ENCODE measurements at places on chromosomes 12 and 14.
A peak's percentile ranks its signal among the peaks of the same experiment; 100 is the strongest.

DNA sequence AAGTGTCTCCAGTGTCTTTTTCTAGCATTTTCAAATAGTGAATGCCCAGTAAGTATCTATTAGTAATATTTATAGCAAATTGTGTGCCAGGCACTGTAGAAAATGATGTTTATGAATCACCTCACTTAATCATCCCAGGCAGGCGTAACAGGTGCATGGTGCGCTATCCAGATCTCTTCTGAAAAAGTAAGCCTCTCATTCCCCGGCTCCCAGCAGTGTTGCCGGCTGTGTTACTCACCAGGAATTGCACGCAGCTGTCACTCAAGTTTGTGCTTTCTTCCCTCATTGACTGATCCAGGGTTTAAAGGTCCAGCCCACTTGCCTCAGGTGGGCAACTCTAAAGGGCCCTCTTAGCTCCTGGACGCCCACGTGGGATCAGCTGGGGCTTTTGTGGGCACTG lies 173.8 kb upstream of the RASSF8 start:
- no peak for DNase-seq

DNA sequence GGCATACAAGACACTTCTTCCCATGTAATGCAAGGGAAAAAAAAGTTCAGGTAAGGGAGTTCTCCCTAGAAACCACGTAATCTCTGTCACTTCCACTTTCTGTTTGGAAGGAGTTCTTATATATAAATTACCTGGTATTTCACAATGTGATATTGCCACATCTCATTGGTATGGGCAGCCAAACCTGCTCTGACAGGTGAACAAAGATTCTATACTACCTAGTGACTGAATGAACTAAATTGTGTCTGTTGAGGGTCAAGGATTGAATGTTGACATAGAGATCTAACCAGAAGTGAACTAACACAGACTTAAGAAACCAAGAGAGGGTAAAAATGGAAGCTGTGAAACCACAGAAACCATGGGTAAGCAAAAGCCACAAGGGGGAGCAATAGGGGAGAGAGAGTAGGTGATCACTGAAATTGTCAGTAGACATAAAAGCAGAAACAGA lies 161.3 kb downstream of the RPL10L start:
- DNase-seq, result no peak

- DNase-seq, result no peak
Observed at GRCh38 chr12:19453961-19454360, 14.7 kb downstream of the AEBP2 start.

- no peak for DNase-seq
Observed at GRCh38 chr12:115273456-115273855, 589.5 kb upstream of the TBX3 start.

DNA sequence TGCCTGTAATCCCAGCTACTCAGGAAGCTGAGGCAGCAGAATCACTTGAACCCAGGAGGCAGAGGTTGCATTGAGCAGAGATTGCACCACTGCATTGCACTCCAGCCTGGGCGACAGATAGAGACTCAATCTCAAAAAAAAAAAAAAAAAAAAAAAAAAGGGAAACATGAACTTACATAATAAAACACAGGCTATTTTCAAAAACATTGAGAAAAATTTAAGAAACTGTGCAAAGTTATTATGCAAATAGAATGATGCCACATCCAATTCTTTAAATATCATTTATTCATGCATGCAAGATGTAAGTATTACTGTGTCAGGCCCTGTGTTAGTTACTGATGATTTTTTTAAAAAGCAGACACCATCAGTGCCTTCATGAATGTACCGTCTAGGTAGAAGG lies 20.0 kb upstream of the SLC16A7 start:
- DNase-seq, result no peak

DNA sequence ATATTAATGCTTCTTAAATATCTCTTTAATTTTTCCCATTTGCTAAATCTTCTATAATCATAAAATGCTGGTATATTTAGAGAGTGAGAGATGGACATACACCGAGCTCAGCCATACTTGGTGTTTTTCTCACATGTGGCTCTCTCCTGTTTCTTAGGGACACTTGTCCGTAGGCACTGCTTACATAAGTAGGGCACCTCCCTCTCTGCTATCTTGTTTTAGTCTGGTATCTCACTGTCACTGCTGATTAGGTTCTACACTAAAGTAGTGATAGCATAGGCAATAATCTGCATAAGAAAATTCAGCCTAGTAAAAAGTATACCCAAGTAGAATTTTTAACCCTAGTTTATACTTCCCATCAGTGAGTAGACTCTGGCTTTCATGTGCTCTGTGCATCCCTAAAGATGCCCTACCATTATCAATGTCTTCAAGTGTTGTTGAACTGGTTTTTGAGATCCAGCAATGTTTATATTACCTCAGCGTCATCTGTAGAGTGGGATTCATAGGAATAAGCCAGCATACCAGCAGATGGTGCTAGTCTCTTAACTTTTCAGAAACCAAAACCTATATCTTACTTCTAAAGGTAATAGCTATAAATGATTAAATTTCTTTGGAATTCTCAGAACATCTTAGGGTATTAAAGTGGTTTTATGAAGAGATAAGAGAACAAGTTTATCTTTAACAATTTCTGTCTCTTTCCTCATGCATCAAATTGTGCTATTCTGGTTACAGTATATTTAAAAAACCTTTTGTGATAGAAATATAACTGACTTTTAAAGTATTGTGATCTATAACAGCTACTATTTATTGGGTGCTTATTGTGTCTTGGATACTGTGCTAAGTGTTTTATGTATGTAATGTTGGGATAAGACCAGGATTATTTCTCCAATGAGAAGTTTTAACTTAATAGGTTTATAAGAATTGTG lies 32.9 kb downstream of the ARID2 start:
- peak; percentile 38 for DNase-seq

- DNase-seq, result no peak
Observed at GRCh38 chr12:66698558-66698957, 19.7 kb upstream of the GRIP1 start.

DNA sequence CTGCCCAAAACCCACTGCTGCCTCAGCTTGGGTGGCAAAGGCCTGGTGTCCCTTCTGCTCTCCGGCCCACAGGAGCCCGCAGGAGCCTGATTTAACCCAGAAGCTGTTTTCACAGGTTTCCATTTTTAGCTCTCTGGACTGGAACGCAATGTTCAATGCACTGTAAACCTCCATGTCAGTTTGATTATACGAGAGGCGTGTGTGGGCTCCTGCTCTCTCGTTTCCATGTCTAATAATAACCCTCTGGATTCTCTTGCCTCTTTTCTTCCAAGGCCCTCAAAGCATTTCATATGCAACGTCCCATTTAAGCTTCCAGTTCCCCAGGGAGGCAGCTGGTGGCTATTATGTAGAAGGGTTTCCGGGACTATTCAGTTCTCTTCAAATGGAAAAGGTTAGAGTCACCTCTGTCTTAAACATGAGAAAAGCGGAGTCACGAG lies 161.1 kb downstream of the SUDS3 start:
- no peak for DNase-seq

GRCh38 chr14:103313704-103314103 lies 20.3 kb upstream of the EIF5 start:
- no peak for DNase-seq

- peak; percentile 78 for DNase-seq
Observed at GRCh38 chr14:35365130-35366055, 39.2 kb downstream of the NFKBIA start.

- no peak for DNase-seq
Observed at GRCh38 chr12:20259786-20260185, 108.6 kb upstream of the PDE3A start.

GRCh38 chr12:87217491-87217890 lies 811.7 kb downstream of the C12orf50 start:
- no peak for DNase-seq

- no peak for DNase-seq
Observed at GRCh38 chr14:96934638-96935330, 137.6 kb downstream of the VRK1 start.

GRCh38 chr14:78873581-78873980 lies 703.4 kb downstream of the NRXN3 start:
- no peak for DNase-seq

DNA sequence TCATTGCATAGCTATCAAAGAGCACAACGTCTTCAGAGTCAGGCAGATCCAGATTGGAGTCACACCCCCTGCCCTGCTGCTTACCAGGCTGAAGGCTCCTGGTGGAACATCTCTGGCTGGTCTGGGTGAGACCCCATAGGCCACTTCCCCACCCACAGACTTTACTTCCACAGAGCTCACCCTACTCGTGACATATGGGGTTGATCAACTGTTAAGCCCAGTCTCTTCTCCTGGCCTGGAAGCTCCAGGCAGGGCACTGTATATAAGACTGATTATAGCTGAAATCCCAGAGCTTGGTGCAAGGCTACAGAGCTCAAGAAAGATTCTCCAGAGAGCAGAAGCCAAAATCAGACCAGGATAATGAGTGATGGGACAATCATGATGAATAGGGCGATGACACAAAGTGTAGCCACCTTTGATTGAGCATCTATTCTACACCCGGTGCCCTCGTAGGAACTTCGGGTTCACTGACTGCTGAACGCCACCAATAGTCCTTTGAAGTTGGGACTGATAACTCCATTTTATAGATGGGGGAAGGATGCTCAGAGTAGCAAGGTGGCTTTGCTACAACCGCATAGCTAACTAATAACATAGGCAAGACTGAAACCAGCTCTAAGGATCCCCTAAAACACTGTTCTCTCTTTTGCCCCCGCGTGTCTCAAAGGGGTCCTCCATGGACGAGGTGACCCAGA lies 287.8 kb downstream of the BCL11B start:
- no peak for DNase-seq

- DNase-seq, result no peak
Observed at GRCh38 chr12:111260732-111261131, 108.2 kb downstream of the PHETA1 start.

- DNase-seq, result peak; percentile 75
Observed at GRCh38 chr12:112537710-112538396, 119.1 kb downstream of the PTPN11 start.

- DNase-seq, result no peak
Observed at GRCh38 chr12:42283739-42284138, 42.2 kb downstream of the ZCRB1 start.

- no peak for DNase-seq
Observed at GRCh38 chr14:86501611-86502010, 971.7 kb downstream of the FLRT2 start.

GRCh38 chr12:49720214-49720613 lies 13.0 kb upstream of the FMNL3 start:
- DNase-seq, result no peak

DNA sequence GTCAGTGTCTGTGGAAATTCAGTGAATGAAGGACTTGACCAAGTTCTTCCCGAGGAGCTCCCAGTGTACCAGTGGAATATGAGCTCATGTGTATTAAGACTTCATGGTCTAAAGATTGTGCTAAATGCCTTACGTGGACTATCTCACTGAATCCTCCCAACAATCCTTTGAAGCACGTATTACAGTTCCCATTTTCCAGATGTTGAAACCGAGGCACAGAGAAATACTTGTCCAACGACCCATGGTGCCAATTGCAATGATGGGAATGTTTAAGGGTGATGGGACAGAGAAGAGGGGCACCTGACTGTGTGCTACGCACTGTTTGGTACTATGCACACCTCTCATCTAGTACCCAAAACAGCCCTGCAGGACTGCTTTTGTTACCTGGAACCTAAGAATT lies 77.2 kb downstream of the PAPOLA start:
- no peak for DNase-seq

DNA sequence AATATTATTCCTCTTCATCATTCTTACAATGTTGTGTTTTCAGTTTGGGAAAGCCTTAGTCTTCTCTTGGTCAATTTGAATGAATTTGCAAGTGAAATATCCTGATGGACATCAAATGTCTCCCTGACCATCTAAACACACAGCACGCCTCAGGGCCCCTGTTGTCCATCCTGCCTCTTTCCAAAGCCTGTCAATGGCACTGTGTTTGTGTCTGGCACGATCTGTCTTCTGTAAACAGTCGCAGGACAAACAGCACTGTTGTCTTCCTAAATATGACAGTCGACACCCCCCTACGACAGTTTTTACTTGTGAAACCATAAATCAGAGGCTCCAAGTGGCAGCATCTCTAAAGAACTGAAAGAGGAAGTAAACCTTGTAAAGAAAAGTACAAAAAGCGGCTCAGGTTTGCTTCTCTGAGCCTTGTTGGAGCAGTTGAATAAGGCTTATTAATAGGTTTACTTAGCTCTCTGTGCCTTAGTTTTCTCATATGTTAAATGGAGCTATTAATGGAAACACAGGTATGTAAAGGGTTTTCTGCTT lies 285.8 kb downstream of the NRXN3 start:
- DNase-seq, result no peak

GRCh38 chr12:76457010-76457409 lies 102.6 kb downstream of the OSBPL8 start:
- no peak for DNase-seq

DNA sequence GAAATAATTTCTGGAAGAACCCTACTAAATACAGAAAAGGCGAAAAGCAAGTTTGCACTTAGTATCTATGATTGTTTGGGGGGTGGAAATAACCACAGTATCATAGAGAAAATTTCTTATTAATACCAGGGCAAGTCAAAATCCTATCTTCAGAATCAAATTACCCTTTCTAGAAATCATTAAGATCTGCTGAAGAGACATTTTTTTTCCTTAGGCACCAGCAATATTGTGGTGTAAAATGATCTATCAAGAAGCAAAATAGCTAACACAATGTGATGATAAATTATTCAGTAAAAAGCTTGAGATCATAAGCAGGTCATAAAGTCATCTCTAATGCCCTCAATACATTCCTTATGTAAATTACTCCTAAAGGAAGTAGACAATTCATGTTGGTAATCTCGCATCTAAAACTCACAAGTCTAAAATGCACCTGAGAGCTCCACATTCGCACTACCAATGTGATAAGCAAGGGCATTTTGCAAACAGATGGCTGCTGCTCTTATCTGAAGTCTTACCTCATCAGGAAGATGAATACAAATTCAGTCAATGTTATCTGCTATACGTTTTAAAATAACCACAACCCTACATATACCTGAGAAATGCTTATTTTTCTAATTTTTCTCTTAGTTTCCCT lies 14.6 kb downstream of the HEATR5A start:
- DNase-seq, result no peak

GRCh38 chr12:57192920-57193319 lies 23.7 kb upstream of the NXPH4 start:
- no peak for DNase-seq

- peak; percentile 80 for DNase-seq
Observed at GRCh38 chr14:69013943-69014782, 35.1 kb upstream of the ACTN1 start.

DNA sequence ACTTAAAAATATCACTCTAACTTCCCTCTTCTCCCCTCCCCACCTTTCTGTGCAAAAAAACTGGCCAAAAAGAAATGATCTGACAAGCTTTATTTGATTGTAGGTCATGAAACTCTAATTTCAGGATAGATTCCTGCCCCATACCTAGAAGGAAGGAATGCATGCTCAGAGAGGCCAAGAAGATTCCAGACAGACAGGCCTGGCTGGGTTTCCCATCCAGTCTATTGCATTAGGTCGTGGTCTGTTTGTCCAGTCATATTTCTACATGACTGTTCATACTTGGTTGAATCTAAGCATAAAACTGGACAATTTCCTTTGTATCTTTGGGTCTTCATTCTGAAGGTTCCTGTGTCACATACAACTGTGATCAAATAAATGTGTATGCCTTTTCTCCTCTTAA lies 20.0 kb upstream of the SLC15A5 start:
- no peak for DNase-seq

GRCh38 chr14:99754141-99755067 lies 38.8 kb upstream of the EML1 start:
- DNase-seq, result no peak

- DNase-seq, result no peak
Observed at GRCh38 chr12:104985206-104985605, 910 bp upstream of the NOPCHAP1 start.

GRCh38 chr12:76611533-76611932 lies 52.0 kb upstream of the OSBPL8 start:
- DNase-seq, result peak; percentile 15

- no peak for DNase-seq
Observed at GRCh38 chr12:68675101-68675842, 11.5 kb upstream of the NUP107 start.

GRCh38 chr14:71554959-71555612 lies 377.1 kb upstream of the RGS6 start:
- DNase-seq, result no peak

All from HTR-8/SVneo (cell line).